CD14-positive monocyte (primary cell): ENCODE measurements at places on chromosomes 3 and 15. TPM values are rescaled to one million over a fixed set of nuclear protein-coding genes. Genes with fewer than 3 reads are reported as not detected.

- H3K27ac ChIP-seq, result no peak overlapping the region
- H3K4me1 ChIP-seq, result no peaks in the 10 kb centered on the region
- H3K36me3 ChIP-seq, result no peaks in the 10 kb centered on the region
- no peak overlapping the region for H3K4me3 ChIP-seq
- no peaks in the 10 kb centered on the region for H3K27me3 ChIP-seq
Observed at GRCh38 chr15:26620528-26621458, 152.1 kb downstream of the GABRB3 start.

GRCh38 chr15:62617741-62618140 is 424.8 kb upstream of the TPM1 start:
- H3K27ac ChIP-seq, result no peak overlapping the region
- no peak for DNase-seq
- H3K4me1 ChIP-seq, result no peaks in the 10 kb centered on the region
- no peak overlapping the region for H3K4me3 ChIP-seq
- H3K36me3 ChIP-seq, result no peaks in the 10 kb centered on the region

DNA sequence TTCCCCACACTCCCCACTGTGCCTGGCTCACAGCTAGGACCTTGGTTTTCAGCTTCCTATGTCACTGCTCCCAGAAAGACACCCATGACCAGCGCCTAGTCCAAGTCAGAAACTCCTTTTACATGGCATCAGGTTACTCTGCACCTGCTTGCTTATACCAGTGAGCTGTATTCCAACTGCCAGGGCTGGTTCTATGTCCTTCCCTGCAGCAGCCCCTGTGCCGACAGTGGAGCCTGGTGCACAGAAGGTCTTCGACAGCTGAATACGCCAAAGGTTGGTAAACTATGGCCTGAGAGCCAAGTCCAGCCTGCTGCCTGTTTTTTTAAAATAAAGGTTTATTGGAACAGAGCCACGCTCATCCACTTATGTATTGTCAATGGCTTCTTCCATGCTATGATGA is 102.5 kb downstream of the IQSEC1 start:
- H3K27me3 ChIP-seq, result peaks cover 6% of the 10 kb centered on the region
- no peak overlapping the region for H3K27ac ChIP-seq
- DNase-seq, result no peak
- peaks cover 17% of the 10 kb centered on the region for H3K4me1 ChIP-seq

- H3K36me3 ChIP-seq, result no peaks in the 10 kb centered on the region
- H3K4me3 ChIP-seq, result no peak overlapping the region
- DNase-seq, result no peak
- H3K27ac ChIP-seq, result no peak overlapping the region
- H3K27me3 ChIP-seq, result no peaks in the 10 kb centered on the region
Observed at GRCh38 chr3:74561881-74562280, 52.6 kb downstream of the CNTN3 start.

ATP13A5 gene
- polyA plus RNA-seq, result not detected
